ENCODE measurements at places on chromosomes 3 and 15. TPM values are rescaled to one million over a fixed set of nuclear protein-coding genes. Genes with fewer than 3 reads are reported as not detected.

CCRL2 gene
- total RNA-seq, result 21.7 TPM

DNA sequence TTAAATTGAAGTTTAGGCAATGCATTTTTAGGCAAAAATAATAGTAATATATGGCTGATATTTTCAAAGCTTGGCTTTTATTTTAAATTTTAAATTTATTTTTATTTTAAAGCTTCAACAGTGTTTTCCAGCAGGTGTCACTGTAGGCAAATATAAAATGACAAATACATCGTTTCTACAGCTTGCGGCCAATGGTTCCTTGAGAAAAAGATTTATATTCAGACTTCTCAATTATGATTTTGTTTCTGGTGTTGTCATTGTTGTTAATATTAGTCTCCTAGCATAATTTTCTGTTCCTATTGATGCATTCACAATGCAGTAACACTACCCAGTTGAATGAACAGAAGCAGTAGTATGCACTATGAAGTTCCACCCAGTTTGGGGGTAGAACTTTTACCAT lies 220.7 kb upstream of the DNAJC19 start:
- no peak overlapping the region for H3K4me3 ChIP-seq
- H3K4me1 ChIP-seq, result no peaks in the 10 kb centered on the region
- no peak overlapping the region for H3K27ac ChIP-seq
- H3K27me3 ChIP-seq, result no peaks in the 10 kb centered on the region
- H3K36me3 ChIP-seq, result no peaks in the 10 kb centered on the region
- DNase-seq, result no peak

DNASE1L3 gene
- 222 TPM for total RNA-seq

DNA sequence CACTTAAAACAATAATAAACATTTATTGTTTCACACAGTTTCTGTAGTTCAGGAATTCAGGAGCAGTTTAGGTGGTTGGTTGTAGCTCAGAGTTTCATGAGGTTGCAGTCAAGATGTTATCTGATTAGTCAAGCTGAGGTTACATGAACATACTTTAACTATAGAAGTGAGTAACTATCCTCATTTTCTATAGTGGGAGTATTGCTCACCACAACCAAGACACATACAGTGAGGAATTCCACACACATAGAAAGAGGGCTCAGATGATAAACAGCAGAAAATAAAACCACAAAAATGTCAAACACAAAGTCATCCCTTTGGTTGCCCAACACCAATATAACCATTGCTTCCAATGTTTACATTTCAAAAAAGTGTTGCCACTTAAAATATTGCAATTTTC lies 13.6 kb downstream of the SCN11A start:
- no peak for DNase-seq
- no peak overlapping the region for H3K4me3 ChIP-seq
- no peak overlapping the region for H3K27ac ChIP-seq

GRCh38 chr15:98927996-98928395 lies 79.6 kb downstream of the PGPEP1L start:
- no peak overlapping the region for H3K4me3 ChIP-seq
- H3K27ac ChIP-seq, result no peak overlapping the region
- DNase-seq, result no peak
- no peaks in the 10 kb centered on the region for H3K27me3 ChIP-seq
- peaks cover 57% of the 10 kb centered on the region for H3K36me3 ChIP-seq

- H3K4me3 ChIP-seq, result no peak overlapping the region
- no peak for DNase-seq
- H3K27ac ChIP-seq, result no peak overlapping the region
- no peaks in the 10 kb centered on the region for H3K36me3 ChIP-seq
Measured at GRCh38 chr3:116815831-116816588, 106.4 kb downstream of the TUSC7 start.

GRCh38 chr3:112739252-112739965 lies 98.5 kb upstream of the CCDC80 start:
- no peak overlapping the region for H3K27ac ChIP-seq
- no peaks in the 10 kb centered on the region for H3K4me1 ChIP-seq
- no peak for DNase-seq
- no peaks in the 10 kb centered on the region for H3K36me3 ChIP-seq
- no peak overlapping the region for H3K4me3 ChIP-seq
- no peaks in the 10 kb centered on the region for H3K27me3 ChIP-seq

DNA sequence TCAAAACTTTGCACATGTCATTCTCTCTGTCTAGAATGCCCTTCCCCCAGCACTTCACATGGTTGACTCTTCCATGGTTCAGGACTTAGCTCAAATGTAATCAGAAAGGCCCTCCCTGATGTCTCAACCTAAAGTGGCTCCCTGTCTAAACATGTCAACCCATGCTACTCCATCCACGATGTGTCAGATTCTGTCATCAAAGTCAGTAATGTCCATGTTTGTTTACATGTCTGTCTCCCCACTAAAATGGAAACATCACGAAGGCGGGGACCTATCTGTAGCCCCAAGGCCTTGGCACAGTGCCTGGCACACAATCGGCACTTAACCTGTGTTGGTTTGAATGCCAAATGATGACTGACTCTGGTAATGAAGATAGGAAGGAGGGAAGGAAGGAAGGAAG lies 20.8 kb upstream of the SNTN start:
- H3K4me1 ChIP-seq, result no peaks in the 10 kb centered on the region
- H3K36me3 ChIP-seq, result no peaks in the 10 kb centered on the region
- no peaks in the 10 kb centered on the region for H3K27me3 ChIP-seq
- DNase-seq, result no peak
- H3K4me3 ChIP-seq, result no peak overlapping the region

RTP4 gene
- 14.5 TPM for total RNA-seq

CHST2 gene
- 25.9 TPM for total RNA-seq

- no peak overlapping the region for H3K27ac ChIP-seq
- H3K36me3 ChIP-seq, result no peaks in the 10 kb centered on the region
- no peaks in the 10 kb centered on the region for H3K4me1 ChIP-seq
- no peak for DNase-seq
- H3K27me3 ChIP-seq, result no peaks in the 10 kb centered on the region
Measured at GRCh38 chr3:181327349-181327748, 337.8 kb upstream of the DNAJC19 start.

Data from spleen (tissue), 13 donors.